ENCODE measurements at places on chromosomes 2 and 18.

- no peak for DNase-seq
Measured at GRCh38 chr2:136010126-136010525, 24.7 kb upstream of the DARS1 start.

DNA sequence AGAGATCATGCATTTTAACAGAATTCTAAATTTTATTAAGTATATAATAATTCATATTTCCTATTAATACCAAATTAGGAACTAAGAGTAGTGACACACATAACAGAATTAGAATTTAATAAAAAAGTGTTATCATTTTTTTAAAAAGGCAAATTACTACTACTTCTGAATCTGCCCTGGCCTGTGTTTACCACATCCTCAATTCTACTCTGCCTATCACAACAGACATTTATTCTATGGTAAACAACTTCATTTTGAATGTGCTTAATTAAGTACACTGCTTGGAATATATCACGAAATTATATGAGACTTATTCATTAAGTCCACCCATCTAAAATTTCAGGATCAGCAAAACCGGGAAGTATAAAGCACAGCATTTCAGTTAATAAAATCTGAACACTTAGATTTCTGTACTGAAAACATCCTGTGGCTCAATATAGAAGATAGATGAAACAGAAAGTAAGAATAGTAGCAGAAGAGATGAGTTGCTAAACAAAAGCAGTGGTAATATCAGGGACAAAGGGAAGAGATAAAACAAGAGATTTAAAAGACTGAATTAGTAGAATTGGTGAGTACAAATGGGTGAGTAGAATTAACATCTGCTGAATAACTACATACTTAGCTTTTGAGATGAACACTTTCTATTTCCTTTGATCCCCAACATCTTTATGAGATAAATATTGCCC is 3.7 kb downstream of the SMC6 start:
- DNase-seq, result no peak

GRCh38 chr18:32391126-32391525 is 79.6 kb downstream of the GAREM1 start:
- no peak for DNase-seq

DNA sequence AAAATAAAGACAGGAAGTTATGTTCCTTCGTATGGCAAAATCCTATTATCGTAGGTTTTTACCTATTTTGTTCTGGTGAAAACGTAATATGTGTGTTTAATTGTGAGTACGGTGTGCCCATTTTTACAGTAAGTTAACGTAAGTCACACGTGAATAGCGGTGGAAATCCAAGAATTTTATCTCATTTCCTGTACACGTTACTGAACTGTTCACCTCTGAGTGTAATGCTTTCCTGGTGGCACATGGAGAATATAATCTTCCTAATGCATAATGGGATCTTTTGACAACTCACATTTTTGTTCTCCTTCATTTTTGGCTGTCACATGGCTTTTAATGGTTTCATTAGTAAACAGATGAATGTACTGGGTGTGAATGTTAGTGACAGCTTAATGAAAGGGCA is 28.2 kb downstream of the BCL2L11 start:
- no peak for DNase-seq

- no peak for DNase-seq
Measured at GRCh38 chr2:159229476-159230144, 56.9 kb downstream of the WDSUB1 start.

- no peak for DNase-seq
Measured at GRCh38 chr2:113136828-113137775, 9.7 kb downstream of the IL1RN start.
